Neural progenitor cell (in vitro differentiated cells): ENCODE measurements at places on chromosomes 7 and 10. TPM values are rescaled to one million over a fixed set of nuclear protein-coding genes. Genes with fewer than 3 reads are reported as not detected.
A peak's percentile ranks its signal among the peaks of the same experiment; 100 is the strongest.

GRCh38 chr7:11716185-11716584 is 115.8 kb downstream of the THSD7A start:
- no peaks in the 10 kb centered on the region for H3K27me3 ChIP-seq
- H3K36me3 ChIP-seq: no peaks in the 10 kb centered on the region
- no peak for DNase-seq
- H3K4me1 ChIP-seq: no peaks in the 10 kb centered on the region

GRCh38 chr7:155844019-155844453 is 31.8 kb upstream of the SHH start:
- no peaks in the 10 kb centered on the region for H3K27me3 ChIP-seq
- H3K4me1 ChIP-seq: no peaks in the 10 kb centered on the region
- no peak overlapping the region for H3K27ac ChIP-seq
- no peak for DNase-seq

DNA sequence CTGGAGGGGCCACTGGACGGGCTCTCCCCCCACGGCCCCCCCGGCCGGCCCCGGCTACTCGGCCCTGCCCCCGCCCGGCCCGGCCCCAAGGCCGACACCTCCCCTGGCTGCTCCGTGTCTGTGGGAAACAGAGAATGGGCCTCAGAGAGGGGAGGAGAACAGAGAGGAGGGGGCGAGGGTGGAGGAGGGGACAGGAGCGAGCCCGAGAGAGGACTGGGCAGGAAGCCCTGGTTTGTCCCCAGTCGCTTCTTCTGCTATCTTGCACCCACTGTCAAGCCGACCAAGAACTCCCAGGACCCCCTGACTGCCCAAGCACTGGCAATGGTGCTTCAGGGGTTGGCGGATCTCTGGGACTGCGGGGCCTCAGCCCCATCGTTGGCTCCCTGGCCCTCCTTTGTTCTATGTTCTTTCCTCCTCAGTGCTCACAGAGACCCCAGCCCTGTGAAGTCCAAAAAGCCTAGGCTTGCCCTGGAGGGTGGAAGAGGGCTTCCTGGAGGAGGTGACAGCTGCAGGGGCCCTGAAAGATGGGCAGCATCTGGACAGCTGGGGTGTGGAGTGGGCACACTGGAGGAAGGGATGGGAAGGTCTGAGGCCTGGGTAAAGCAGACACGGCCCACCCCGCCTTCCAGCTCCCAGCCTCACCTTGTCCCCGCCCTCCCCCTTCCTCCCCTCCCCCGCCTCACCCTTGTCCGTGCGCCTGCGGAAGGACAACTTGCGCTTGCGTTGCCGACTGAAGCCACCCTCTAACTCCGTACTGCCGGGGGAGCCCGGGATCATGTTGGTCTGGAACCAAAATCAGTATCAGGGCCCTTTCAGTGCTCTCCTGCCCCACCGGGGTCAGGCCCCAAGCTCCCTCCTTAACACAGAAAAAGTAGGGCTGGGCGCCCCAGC is 30.1 kb downstream of the KCNH2 start:
- H3K4me3 ChIP-seq: no peak overlapping the region
- no peaks in the 10 kb centered on the region for H3K27me3 ChIP-seq

- H3K4me3 ChIP-seq: no peak overlapping the region
- no peak for DNase-seq
- H3K27ac ChIP-seq: no peak overlapping the region
- H3K4me1 ChIP-seq: peaks cover 23% of the 10 kb centered on the region
- peaks cover 22% of the 10 kb centered on the region for H3K27me3 ChIP-seq
Observed at GRCh38 chr7:378041-378420, 88.1 kb downstream of the FOXL3 start.

Gene CHST12
- 0.43 and 7.2 TPM in 2 replicates for total RNA-seq

GRCh38 chr7:18086165-18087025 is 58.7 kb upstream of the PRPS1L1 start:
- DNase-seq: peak; percentile 80
- no peaks in the 10 kb centered on the region for H3K36me3 ChIP-seq
- H3K4me3 ChIP-seq: peak overlapping the region; percentile 69
- H3K27ac ChIP-seq: no peak overlapping the region
- no peaks in the 10 kb centered on the region for H3K4me1 ChIP-seq

Gene SLC18A3
- not detected in 2 replicates for total RNA-seq

DNA sequence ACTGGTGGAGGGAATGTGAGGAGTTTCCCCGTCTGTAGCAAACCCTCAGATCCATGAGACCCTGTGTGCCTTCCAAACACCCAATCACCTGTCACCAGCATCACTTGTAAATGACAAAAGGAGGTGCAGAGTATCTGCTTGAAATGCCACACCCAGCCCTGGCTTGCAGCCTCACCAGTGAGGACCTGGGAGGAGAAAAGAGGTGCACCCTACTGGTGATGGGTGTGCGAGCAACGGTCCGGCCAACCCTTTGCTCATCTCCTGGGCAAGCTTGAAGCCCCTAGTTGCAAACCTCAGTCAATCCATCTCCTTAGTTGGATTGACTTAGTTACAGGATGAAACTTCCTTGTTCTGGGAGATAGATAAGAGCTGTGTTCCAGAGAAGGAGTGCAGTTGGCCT is 62.4 kb upstream of the WAPL start:
- H3K36me3 ChIP-seq: no peaks in the 10 kb centered on the region
- H3K4me3 ChIP-seq: no peak overlapping the region
- H3K27ac ChIP-seq: no peak overlapping the region
- H3K4me1 ChIP-seq: no peaks in the 10 kb centered on the region
- H3K27me3 ChIP-seq: no peaks in the 10 kb centered on the region

DNA sequence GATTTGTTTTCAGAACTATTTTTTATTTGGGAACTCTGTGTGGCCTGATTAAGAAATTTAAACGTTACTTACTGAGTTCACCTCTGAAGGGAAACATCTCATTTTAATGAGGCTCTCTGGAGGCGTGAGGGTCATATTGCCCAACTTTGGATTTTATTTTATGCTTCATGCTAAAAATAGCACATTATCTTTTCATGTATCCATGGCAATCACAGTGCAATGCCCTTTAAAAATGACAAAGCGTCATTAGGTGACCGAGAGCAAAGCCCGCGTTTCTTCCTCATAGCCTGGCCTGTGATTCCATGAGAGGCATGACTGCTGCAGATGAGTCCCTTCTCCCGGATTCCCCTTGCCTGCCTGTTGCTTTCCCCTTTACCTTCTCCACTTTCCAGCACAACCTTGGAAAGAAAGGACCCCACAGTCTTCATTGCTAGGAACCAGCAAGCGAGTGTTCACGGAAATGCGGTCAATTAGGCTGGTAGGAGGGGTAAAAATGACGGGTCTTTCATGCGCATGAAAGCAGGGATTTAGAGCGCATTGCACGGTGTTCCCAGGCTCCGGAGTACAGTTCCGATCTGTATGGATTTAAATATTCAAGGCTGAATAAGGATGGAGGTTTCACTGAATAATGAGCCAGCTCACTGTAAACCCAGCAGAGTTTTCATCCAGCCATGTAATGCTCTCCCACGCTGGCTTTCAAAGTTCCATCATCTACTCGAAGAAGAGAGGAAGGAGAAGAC is 98.2 kb upstream of the PITRM1 start:
- no peaks in the 10 kb centered on the region for H3K27me3 ChIP-seq
- no peak overlapping the region for H3K27ac ChIP-seq
- no peak overlapping the region for H3K4me3 ChIP-seq

DNA sequence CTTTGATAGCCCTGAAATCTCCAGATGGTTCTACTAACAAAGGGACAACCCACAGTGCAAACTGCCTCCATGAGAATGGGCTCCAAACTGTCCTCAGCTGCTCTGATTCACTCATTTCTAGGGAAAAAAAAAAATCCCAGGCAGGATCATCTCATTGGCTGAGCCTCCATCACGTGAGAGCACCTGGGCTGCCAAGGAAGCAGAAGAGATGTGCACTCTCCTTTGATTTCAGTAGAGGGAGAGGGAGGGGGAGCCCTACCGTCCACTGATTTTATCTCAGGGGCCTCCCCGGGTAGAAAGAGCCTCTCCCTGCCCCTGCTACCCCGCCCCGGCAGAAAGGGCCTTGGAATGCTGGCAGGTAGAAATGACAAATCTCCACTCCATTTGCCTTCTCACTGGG is 725.4 kb downstream of the PHTF2 start:
- no peaks in the 10 kb centered on the region for H3K27me3 ChIP-seq
- no peaks in the 10 kb centered on the region for H3K36me3 ChIP-seq
- DNase-seq: no peak
- H3K4me3 ChIP-seq: no peak overlapping the region

Gene SFTPA1
- total RNA-seq: not detected in 2 replicates

DNA sequence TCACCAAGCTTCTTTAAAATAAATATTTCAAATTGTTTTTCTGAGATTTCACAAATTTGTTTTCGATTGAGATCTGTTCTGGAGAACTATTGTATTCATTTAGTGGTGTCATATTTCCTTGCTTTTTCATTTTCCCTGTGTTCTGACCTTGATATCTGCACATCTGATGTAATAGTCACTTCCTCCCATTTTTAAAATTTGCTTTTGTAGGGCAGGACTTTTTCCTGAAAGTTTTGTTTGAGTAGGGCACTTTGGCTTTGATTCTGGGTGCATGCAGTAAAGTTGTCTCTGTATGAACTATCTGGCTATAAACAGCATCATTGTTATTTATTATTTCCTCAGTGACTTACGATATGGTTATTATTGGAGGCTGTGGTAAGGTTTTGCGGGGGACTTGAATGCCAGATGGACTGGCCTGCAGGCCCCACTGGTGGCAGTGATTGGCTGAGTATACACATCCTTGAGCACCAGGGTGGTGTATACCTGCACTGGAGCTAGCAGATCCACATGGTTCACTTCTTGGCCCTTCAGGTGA is 83.6 kb downstream of the CSTF2T start:
- H3K27ac ChIP-seq: no peak overlapping the region
- no peak overlapping the region for H3K4me3 ChIP-seq
- H3K36me3 ChIP-seq: peaks cover 8% of the 10 kb centered on the region
- peaks cover 11% of the 10 kb centered on the region for H3K4me1 ChIP-seq
